Posterior vena cava (tissue), 2 donors: ENCODE measurements at places on chromosomes 5 and 9. TPM values are rescaled to one million over a fixed set of nuclear protein-coding genes. Genes with fewer than 3 reads are reported as not detected.

The FST gene
- 19.2 TPM for total RNA-seq

DNA sequence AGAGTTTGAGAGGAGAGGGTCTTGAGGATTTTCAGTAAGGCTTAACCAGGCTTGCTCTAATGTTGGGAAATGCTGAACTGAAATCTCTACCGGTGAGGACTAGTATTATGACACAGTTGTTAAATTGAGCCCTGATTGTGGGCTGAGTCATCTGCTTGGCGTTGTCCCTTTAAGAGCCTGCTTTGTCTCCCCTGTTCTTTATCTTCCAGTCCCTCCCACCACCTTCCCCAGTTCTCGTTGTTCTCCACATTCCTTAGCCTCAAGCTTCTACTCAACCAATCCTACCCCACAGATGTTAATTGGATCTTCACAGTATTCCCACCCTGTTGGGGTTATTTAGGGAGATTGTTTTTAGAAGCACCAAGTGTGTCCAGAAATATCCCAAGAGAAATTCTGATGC, 57.6 kb downstream of the ANKRD55 start:
- DNase-seq, result no peak

The TOR1B gene
- total RNA-seq, result 17.5 TPM

The PROB1 gene
- 4.4 TPM for total RNA-seq

The ZNF462 gene
- 20.0 TPM for total RNA-seq

The ANKRD18A gene
- 0.09 TPM for total RNA-seq

GRCh38 chr9:12790001-12790400, 15.2 kb downstream of the LURAP1L start:
- DNase-seq, result no peak

DNA sequence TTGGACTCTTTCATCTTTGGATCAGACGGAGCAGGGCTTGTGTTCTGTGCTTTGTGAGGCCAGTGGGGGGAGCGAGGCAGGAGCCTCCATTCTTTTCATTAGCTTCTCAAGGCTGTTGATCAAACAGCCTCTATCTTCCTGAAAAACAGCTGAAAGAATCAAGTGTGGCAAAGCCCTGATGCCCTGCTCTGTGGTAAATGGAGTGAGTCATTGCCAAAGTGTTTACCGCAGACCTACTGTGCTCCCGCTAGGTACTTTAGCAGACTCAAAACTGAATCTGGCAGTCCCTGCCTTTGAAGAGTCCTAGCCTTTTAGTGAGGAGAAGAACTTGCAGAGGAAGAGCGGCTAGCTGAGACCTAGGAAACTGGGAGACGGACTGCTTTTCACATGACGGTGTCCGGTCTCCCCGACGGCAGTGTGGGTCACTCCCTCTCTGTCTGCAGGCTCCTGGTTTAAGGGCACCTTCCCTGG, 3.3 kb downstream of the ANKRD33B start:
- no peak for DNase-seq
